ENCODE measurements at places on chromosomes 4 and X. TPM values are rescaled to one million over a fixed set of nuclear protein-coding genes. Genes with fewer than 3 reads are reported as not detected.

- DNase-seq = no peak
These were observed 245.8 kb upstream of the SMIM31 start for GRCh38 chr4:164508097-164508496.

- DNase-seq = no peak
These were observed 24.0 kb downstream of the CEP44 start for GRCh38 chr4:174307694-174308093.

DNA sequence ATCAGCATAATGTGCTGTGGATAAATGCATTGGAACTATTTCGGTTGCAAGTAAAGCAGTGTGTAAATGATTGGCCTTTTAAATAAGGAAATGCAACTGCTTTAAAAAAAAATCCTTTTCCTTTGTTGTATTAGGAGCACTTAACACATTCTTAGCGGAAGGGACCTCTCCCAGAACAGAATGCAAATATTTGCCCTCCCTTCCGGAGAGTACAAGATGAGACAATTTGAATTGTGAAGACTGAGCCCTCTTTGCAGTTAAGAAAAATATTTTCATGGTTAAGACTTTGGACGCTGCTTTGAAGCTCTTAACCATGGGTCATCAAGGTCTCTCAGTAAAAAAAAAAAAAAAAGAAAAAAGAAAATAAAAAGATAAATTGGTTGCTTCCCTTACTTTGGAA is 9.5 kb upstream of the NOX1 start:
- no peak for DNase-seq

GRCh38 chr4:164204434-164204833 is 549.5 kb upstream of the SMIM31 start:
- DNase-seq = no peak

The UGDH gene
- polyA plus RNA-seq = 117 TPM

The WDR19 gene
- 116 TPM for polyA plus RNA-seq

The CXCR3 gene
- 0.17 TPM for polyA plus RNA-seq
